ENCODE measurements at places on chromosomes 4 and X.

- DNase-seq, result no peak
Observed at GRCh38 chrX:21831496-21831895, 7.9 kb upstream of the MBTPS2 start.

GRCh38 chrX:148713981-148714380 lies 213.6 kb downstream of the AFF2 start:
- no peak for DNase-seq

DNA sequence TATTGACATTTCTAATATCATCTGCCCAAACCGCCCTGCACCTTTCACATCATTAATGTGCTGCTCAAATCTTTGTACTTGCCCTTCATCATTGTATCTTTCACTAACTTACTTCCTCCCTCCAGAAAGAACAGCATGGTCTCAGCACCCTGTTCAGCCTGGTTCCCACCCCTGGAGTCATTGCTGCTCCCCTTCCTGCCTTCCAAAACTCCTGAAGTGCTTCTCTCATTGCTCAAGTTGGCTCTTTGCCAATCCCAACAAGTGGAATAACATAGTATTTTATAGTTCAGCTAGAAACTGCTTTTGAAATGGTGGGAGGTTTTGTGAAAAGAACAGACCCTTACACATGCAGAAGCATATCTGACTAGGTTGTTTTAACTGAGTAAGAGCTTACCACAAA lies 14.0 kb upstream of the TTC29 start:
- no peak for DNase-seq

DNA sequence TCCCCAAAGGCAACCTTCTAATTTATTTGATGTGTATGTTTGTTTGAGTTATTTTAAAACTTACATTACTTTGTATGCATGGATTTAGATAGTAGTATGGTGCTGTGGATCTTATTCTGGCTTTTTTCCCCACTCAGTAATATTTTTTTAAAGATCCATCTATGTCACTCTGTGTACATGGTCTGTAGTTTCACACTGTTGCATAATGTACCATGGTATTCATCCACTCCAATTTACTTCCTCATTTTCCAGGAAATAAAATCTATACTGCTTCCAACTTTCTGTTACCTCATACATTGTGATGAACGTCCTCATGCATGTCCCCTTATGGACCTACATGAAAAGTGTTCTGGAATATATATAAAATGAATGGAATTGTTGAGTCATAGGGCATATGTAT lies 17.6 kb downstream of the ARMCX2 start:
- DNase-seq, result no peak

GRCh38 chr4:154490583-154491340 lies 837 bp downstream of the DCHS2 start:
- DNase-seq, result peak; percentile 46

- peak; percentile 55 for DNase-seq
Observed at GRCh38 chrX:24081661-24082154, 27.0 kb downstream of the EIF2S3 start.

GRCh38 chrX:116009861-116010710 lies 160.5 kb upstream of the AGTR2 start:
- no peak for DNase-seq

DNA sequence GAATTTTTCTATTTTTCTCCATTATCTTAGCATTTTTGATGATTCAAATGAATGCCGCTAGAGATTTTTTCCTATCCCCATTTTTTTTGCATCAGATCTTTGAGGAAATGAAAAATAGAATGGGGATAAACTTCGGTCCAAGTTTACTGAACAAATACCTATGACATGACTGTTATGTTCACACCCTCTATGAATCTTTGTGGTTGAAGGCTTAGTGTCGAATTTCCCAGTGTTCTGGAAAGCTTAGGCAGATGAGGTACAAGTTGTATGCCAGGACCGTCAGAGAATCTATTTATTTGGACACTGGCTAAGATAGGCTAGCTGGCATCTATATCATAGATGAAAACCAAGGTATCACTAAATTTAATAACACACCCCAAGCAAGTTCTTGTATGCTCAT lies 123.4 kb downstream of the SPCS3 start:
- no peak for DNase-seq

- DNase-seq, result no peak
Observed at GRCh38 chr4:75495476-75495875, 18.7 kb downstream of the RCHY1 start.

DNA sequence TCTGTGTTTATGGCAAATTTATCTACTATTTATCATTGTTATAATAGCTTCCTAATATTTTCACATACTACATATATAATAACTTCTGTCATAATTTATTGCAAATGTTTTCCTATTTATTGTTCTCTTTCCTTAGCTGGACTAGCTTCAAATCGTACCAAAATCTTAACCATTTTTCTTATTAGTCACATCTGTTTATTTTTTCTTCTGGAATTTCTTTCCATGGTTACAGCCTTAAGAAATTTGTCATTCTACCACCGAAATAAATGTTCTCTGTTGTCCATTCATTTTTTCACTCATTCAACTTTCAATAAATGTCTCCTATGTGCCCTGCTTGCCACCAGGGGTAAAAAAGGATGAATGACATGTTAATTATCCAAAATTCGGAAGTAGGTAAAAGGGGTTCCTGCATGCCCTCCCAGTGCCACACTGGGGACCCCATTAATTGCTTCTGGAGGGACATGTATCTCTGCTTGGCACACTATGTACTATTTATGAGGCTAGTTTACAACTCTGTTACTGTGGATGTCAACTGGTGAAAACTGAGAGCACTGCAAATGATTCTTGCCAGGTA lies 182.1 kb downstream of the SH3KBP1 start:
- no peak for DNase-seq

DNA sequence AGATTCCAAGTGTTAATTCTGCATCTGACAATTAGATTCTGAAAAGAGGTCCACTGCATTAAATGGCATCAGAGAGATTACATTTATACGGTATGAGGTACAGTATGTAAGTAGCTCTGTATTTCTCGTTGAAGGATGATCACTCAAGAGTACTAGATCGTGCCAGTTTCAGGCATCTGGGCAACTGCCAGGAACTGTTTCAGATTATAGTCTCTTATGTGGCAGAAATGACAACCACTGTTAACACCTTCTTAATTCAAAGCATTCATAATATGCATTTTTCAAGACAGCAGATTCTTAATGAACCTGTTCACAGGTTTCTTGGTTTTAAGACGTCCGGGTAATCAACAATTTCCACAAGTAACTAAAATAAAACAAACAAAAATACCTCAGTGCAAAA lies 1.6 kb downstream of the ANKRD50 start:
- no peak for DNase-seq

DNA sequence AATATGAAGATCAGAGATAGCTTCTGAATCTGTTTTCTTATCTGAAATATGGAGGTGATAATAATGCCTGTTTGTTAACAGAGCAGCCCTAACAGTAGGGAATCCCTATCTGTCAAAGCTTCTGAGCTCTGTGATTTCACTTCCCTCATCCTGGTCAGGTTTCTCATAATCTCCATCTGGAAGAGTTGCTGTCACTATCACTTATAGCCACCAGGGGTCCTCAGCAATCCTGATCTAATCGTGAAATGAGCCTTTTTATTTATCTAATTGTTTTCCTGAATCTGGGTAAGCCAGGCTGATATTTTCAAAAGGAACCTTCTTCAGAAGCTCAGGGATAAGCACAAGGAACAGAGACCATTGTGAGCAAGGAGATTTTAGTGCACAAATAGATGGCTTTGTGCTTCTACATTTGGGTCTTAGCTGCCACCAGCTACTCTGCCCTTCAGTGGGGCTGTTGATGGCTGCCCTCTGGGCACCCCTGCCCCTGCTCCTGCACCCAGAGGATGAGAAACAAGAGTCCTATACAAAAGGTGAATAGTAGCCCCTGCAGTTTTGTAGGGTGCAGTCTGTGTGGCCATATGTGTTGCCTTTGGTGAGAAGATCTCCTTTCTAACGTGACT lies 196.4 kb upstream of the RADX start:
- peak; percentile 8 for DNase-seq

DNA sequence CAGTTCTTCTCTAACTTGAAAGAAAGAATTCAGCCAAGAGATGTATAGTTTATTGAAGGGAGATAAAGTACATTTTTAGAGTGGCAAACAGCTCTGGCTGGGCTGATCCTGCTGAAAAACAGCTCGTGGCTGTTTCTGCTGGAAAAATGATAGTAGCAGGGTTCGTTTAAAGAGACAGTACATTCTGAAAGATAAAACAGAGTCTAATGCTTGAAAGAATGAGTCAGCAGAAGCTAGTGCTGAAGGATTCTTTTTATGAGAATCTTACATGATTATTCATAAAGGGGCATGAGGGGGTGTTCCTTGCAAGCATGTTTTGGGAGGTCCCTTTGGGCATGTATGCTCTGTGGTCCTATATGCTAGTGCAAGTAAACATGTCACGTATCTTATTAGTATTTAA lies 790.0 kb downstream of the PCDH18 start:
- DNase-seq, result no peak

DNA sequence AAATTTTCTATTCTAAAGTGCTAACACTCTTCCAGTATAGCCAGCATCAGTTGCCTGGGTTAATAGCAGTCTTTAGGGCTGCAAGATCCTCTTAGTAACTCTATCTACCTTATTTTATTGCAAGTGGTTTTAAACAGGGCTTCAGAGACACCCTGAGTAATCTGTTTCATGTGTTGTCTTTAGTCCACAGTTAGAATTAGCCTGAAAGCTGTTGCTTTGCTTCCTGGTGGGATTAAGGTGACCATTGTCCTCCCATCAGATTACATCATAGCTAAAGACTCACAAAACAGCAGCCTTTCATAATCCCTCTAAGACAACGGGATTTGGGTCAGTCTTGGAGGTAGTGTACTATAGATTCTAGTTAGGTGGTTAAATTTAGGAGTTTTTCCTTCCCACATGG lies 7.5 kb downstream of the UCHL1 start:
- no peak for DNase-seq

- DNase-seq, result no peak
Observed at GRCh38 chr4:70958681-70959080, 34.8 kb upstream of the DCK start.

DNA sequence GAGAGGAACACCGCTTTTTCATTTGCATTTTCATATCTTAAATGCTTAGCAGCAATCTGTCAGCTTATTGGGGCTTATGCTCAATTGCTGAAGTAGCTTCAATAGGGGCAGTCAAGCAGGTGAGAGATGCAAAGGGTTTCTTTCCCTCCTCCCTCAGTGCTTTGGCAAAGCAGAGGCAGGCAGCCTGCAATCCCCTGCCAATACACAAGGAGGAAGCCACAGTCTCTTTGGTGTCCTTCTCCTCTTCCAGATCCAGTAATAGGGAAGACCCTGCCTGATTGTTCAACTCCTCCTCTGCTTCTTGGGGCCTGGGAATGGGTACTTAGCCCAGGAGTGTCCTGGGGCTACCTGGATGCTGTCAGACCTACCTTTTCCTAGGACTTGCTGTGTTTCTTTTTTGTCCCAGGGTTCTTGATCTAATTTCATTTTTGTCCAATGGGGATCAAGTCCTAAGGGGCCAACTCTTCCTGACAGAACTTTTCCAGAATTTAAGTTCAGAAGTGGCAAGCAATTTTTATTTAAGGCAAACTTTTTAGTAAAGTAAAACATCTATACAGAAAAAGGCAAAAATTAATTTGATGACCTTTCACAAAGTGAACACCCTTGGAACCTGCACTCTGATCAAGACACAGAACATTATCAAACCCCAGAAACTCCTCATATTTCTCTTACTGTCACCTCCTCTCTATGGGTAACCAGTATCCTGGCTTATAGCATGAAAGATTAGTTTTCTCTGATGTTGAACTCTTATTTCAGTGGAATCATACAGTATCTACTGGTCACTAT lies 260.3 kb downstream of the PPP3CA start:
- DNase-seq, result no peak

DNA sequence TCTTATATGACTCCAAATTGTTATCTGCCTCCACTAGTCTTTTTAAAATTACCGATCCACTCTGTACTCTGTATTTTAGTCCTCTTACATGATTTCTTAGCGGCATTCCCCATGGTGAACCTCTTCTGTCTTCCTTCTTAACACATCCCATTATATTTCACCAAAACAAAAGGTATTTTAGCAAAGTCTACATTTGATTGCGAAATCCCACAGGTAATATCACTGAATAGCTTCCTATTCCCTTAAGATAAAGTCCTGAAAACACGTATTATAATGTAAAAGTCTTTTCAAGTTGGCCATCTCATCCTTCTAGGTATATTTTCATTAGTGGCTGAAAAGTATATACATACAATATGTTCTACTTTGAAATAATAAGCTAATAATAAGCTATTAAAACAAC lies 2016.0 kb upstream of the IGFBP7 start:
- DNase-seq, result no peak

GRCh38 chr4:187814737-187815465 lies 180.7 kb upstream of the ZFP42 start:
- no peak for DNase-seq

DNA sequence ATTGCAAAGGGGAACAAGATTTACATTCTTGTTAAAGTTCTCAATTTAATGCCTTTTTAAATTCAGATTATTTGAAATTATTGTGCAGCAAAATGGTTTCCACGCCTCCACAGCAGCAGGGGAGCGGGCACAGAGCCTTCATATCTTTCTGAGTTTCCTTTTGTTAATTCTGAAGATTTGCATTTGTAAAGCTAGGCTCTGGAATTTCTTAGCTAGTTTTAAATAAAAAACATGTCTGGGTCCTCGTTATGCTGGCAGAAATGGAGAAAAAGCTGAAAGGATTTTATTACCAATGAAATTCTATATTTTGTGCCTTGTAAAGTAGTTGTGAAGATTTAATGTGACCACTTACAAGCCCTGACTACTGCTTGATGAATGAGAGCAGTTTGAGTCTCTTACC lies 40.8 kb upstream of the MAGED1 start:
- DNase-seq, result no peak

- DNase-seq, result no peak
Observed at GRCh38 chrX:119181491-119181890, 53.9 kb upstream of the KIAA1210 start.

DNA sequence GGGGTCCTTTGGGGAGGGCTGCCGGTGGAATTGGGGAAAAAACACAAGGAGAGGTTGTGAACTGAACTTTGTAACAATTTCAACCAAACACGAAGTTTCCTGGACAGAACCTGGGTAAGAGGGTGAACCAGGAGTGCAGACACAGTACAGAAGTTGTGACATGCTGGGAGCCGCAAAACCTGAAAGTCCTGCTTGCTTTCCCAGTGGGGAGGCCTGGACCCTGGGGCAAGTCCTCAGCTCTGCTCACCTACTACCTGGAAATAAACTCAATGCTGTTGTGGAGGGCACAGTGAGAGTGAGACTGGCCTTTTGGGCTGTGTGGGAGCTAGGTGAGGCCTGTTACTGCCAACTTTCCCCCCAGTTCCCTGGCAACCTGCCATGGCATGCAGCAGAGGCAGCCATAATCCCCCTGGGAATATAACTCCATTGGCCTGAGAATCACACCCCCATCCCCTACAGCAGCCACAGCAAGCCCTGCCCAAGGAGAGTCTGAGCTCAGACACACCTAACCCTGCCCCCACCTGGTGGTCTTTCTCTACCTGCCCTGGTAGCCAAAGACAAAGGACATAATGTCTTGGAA lies 162.8 kb downstream of the THOC2 start:
- no peak for DNase-seq

DNA sequence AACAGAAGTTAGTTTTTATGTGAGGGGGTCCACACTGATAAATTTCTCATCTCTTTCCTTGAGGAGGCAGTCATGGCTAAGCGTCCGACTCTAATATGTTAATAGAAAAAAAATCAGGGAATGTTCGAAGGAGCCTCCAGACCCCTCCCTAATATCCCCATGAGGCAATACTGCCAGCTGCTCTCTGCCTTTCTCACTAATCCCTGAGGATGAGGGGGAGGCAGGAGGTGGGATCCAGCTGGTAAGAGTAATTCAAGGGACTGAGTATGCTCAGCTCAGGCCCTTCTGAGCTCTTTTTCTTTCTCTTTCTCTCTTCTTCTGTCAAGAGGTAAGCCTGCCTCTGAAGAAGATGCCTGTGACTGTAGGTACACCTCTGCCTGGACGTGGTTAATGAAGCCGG lies 51.7 kb downstream of the PIR start:
- DNase-seq, result no peak

Data from nephron progenitor cell (in vitro differentiated cells).